Body of pancreas (tissue), 4 donors: ENCODE measurements at places on chromosomes 16 and 17. TPM values are rescaled to one million over a fixed set of nuclear protein-coding genes. Genes with fewer than 3 reads are reported as not detected.

Gene ARHGAP44
- total RNA-seq, result 6.3 TPM

DNA sequence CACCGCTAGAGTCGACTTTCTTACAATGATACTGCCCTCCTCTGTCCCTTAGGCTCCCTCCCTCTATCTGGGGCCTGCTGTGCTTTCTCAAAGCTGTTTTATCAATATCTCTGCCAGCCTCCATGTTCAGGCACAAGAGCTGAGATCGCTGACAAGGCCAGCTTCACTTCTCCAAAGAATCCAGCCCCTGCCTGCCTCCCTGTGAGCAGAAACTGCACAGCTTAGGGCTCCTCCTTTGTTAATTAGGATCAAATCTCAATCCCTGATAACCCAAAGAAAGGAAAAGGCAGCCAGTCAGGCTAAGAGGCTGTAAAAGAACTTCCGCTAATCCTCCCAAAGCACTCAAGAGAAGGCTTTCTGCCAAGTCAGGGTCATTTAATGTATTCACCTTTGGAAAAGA, 616.0 kb upstream of the CDH11 start:
- H3K27ac ChIP-seq, result no peak overlapping the region
- H3K36me3 ChIP-seq, result no peaks in the 10 kb centered on the region
- no peaks in the 10 kb centered on the region for H3K4me1 ChIP-seq
- no peak overlapping the region for H3K4me3 ChIP-seq

Gene FBXW10B
- total RNA-seq, result not detected

DNA sequence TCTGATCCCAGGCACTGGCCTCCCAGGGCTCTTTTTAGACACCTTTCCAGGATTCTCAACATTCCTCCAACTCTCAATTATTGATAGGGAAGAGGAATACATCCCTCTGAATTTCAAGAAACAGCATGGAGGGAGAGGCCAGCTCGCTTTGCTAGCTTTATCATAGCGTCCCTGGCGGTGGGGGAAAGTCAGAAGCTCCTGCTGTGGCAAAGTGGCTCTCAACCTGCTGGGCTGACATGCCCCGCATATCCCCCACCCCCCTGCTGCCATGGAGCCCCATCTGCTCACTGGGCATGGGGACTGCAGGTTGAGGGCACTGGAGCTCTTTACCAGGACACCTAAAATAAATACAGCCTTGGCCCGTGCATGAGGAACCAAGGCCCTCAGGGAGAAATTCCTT, 140.3 kb downstream of the SLC39A11 start:
- H3K36me3 ChIP-seq, result no peaks in the 10 kb centered on the region
- no peaks in the 10 kb centered on the region for H3K27me3 ChIP-seq
- H3K4me3 ChIP-seq, result no peak overlapping the region
- no peak overlapping the region for H3K27ac ChIP-seq

Gene SBK1
- total RNA-seq, result 2.6 TPM

DNA sequence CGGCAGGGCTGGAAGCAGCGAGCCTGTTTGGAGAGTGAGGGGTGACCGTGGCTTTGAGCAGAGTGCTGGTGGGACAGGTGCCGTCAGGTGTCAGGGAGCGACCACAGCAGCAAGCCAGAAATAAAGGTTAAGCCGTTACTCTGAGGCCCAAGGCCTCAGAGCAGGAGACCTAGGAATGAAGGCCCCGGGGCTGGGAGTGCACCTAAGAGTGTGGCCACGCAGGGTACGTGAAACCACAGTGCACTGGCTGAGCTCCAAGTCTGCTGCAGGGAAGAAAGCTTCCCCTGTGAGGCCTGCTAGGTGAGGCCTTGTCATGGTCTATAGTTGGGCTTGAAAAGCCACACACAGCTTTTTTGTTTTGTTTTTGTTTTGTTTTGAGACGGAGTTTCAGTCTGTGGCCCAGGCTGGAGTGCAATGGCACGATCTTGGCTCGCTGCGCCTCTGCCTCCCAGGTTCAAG, 8.7 kb downstream of the CLUAP1 start:
- DNase-seq, result peak; percentile 42
- peaks cover 30% of the 10 kb centered on the region for H3K36me3 ChIP-seq
- no peak overlapping the region for H3K27ac ChIP-seq
- no peaks in the 10 kb centered on the region for H3K27me3 ChIP-seq

Gene CCL2
- total RNA-seq, result 49.8 TPM

Gene NAT9
- 21.8 TPM for total RNA-seq

DNA sequence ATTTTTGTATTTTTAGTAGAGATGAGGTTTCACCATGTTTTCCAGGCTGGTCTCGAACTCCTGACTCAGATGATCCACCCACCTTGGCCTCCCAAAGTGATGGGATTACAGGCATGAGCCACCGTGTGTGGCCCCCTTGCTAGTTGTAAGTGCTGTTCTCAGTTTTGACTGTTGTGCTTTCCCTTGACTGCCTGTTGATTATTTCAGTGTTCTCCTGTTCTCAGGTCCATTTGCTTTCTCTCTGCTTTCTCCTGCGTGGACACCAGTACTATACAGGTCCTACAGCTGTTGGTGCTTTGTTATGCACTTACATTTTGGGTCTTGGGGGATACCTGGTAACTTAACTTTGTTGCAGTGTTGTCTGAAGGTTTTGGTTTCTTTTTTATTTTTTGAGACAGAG, 8.2 kb downstream of the CASC3 start:
- no peak overlapping the region for H3K4me3 ChIP-seq
- no peaks in the 10 kb centered on the region for H3K27me3 ChIP-seq
- H3K36me3 ChIP-seq, result peaks cover 1% of the 10 kb centered on the region
- no peak for DNase-seq
- H3K27ac ChIP-seq, result no peak overlapping the region
- H3K4me1 ChIP-seq, result peaks cover 4% of the 10 kb centered on the region

DNA sequence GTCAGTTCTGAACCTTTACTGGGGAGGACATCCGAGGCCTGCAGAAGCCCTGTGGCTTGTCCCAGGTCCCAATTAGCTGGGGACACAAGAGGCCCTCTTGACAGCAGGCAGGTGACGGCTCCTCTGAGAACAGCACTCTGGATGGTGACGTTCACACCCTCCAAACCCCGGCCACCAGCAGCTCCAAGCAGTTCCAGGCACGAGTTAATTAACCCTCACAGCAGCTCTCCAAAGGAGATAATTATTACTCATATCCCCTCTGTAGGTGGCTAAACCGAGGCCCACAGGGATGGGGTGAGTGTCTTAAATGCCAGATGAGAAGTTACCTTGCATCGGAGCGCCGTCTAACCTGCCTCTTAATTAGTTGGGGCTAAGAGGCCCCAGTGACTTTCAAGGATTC, 168.9 kb upstream of the CIBAR2 start:
- H3K4me3 ChIP-seq, result no peak overlapping the region
- DNase-seq, result no peak
- peaks cover 4% of the 10 kb centered on the region for H3K4me1 ChIP-seq
- no peaks in the 10 kb centered on the region for H3K36me3 ChIP-seq
- H3K27ac ChIP-seq, result no peak overlapping the region

GRCh38 chr16:616733-617586, 13.8 kb upstream of the WFIKKN1 start:
- H3K4me3 ChIP-seq, result no peak overlapping the region
- H3K4me1 ChIP-seq, result no peaks in the 10 kb centered on the region
- H3K27me3 ChIP-seq, result no peaks in the 10 kb centered on the region
- H3K27ac ChIP-seq, result no peak overlapping the region
- no peaks in the 10 kb centered on the region for H3K36me3 ChIP-seq

DNA sequence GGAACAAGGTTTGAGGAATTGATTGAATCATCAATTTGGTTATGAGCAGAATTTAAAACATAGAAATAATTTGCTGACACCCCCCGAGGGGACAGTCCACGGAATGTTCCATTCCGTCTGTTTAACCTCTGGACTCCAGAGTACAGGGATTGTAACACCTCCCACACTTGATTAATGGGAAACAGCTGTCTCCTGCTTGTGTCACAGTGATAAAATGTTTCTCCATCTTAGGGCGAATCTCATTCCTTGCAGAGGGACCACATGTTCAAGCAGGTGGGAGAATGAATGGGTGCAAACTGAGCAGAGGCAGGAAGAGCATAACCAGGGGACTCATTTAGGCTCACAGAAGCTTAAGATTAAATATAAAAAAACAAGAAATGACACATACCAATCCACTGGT, 249.5 kb upstream of the RBFOX1 start:
- H3K36me3 ChIP-seq, result no peaks in the 10 kb centered on the region
- no peak for DNase-seq
- H3K4me3 ChIP-seq, result no peak overlapping the region
- H3K4me1 ChIP-seq, result no peaks in the 10 kb centered on the region
- peaks cover 3% of the 10 kb centered on the region for H3K27me3 ChIP-seq

Gene SPEM1
- total RNA-seq, result not detected

GRCh38 chr16:57266531-57267260, 17.8 kb downstream of the PLLP start:
- no peak overlapping the region for H3K4me3 ChIP-seq
- no peaks in the 10 kb centered on the region for H3K36me3 ChIP-seq
- DNase-seq, result peak; percentile 69
- peaks cover 91% of the 10 kb centered on the region for H3K4me1 ChIP-seq
- H3K27ac ChIP-seq, result peak overlapping the region; percentile 85
- no peaks in the 10 kb centered on the region for H3K27me3 ChIP-seq

DNA sequence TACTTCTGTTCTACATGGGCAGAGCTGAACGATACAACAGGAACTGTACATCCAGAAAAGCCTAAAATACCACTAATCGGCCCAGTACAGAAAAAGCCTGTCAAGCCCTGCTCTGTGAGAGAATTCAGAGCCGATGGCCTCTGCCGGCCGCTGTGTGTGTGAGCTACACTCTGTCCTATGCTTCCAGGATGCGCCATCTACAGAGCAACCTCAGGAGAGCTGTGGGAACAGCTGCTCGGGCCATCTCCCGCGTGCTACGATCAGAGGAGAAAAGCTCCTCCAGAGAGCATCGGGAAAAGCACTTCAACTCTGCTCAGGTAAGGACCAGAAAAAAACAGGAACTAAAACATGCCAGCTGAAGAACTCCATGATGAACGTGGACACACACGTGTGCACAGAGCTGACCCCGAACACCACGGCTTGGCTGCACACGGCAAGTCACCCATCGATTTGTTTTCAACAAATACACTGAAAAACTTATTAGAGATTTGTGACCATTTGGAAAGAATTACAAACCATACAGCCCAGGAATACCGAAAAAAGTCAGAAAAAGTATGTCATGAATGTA, 115.9 kb downstream of the ANKRD11 start:
- H3K27me3 ChIP-seq, result no peaks in the 10 kb centered on the region
- H3K4me3 ChIP-seq, result no peak overlapping the region
- no peaks in the 10 kb centered on the region for H3K36me3 ChIP-seq
- DNase-seq, result no peak
- no peak overlapping the region for H3K27ac ChIP-seq

- DNase-seq, result no peak
- H3K4me3 ChIP-seq, result no peak overlapping the region
- H3K4me1 ChIP-seq, result no peaks in the 10 kb centered on the region
These were observed 122.0 kb upstream of the AXIN2 start for GRCh38 chr17:65683428-65683827.

Gene KRT25
- not detected for total RNA-seq

DNA sequence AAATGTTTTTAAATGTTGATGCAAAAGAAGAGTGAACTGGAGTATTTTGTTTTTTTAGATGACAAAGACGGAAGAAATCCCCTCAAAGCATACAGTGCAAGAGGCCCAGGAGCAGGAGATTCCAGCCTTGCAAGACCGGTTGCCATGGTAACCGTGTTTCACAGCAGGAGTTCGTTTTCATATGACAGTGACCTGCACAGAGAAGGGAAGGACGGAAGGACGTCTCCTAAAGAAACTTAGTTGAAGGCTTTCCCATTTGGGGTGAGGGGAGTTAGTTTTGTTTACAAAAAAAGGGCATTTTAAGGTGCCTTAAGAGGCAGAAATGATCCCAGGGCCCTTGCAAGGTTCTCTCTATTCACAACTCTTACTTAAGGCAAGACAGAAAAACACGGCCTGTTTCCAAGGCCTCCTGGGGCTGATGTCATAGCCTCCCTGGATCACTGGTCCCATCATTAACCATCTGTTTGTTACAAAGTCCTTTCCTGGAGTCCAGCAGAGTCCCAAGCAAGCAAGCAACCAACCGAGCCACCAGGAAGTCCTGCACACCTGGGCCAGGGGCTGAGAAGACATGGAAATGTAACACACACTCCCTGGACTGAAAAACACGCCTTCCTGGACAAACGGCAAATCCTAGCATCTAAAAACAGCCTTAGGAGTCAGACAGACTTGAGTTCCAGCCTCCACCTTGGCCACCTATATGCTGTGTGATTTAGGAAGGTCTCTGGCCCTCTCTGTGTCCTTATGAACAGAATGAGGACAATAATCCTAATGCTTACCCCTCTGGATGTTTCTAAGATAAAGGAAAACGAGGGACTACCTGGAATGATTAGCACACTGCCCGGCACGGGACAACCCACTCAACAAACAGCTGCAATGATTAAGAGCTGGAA, 30.3 kb upstream of the RPH3AL start:
- peaks cover 24% of the 10 kb centered on the region for H3K4me1 ChIP-seq
- no peaks in the 10 kb centered on the region for H3K27me3 ChIP-seq
- no peak overlapping the region for H3K4me3 ChIP-seq

DNA sequence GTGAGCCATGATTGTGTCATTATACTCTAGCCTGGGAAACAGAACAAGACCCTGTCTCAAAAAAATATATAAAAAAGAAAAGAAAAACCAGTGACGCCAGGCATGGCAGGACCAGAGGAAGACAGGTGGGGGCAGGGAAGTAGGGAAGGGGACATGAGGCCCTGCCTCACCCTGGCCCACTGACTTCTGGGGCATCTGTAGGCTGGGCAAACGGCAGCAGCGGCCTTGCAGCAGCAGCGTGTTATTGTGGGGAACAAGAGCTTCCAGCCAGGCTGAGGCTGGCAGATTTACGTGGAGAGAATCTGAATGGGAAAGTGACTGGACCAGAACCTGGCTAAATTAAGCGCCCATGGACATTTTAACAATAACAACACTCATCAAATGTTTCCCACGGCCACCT, 19.4 kb downstream of the CMTM4 start:
- H3K27me3 ChIP-seq, result no peaks in the 10 kb centered on the region
- H3K4me1 ChIP-seq, result peaks cover 21% of the 10 kb centered on the region
- H3K4me3 ChIP-seq, result no peak overlapping the region
- no peaks in the 10 kb centered on the region for H3K36me3 ChIP-seq

Gene SLFN14
- not detected for total RNA-seq

Gene NEK8
- 2.9 TPM for total RNA-seq

- no peak overlapping the region for H3K27ac ChIP-seq
- peak; percentile 44 for DNase-seq
- peaks cover 9% of the 10 kb centered on the region for H3K4me1 ChIP-seq
- no peaks in the 10 kb centered on the region for H3K27me3 ChIP-seq
- no peaks in the 10 kb centered on the region for H3K36me3 ChIP-seq
These were observed 4.8 kb downstream of the SCGB1C2 start for GRCh38 chr17:142102-142661.

- DNase-seq, result no peak
- no peaks in the 10 kb centered on the region for H3K4me1 ChIP-seq
- H3K4me3 ChIP-seq, result no peak overlapping the region
- H3K27ac ChIP-seq, result no peak overlapping the region
- no peaks in the 10 kb centered on the region for H3K27me3 ChIP-seq
These were observed 12.4 kb upstream of the GFAP start for GRCh38 chr17:44927696-44928095.

Gene ARL2BP
- 21.5 TPM for total RNA-seq
